ENCODE measurements at places on chromosomes 1 and 21.

DNA sequence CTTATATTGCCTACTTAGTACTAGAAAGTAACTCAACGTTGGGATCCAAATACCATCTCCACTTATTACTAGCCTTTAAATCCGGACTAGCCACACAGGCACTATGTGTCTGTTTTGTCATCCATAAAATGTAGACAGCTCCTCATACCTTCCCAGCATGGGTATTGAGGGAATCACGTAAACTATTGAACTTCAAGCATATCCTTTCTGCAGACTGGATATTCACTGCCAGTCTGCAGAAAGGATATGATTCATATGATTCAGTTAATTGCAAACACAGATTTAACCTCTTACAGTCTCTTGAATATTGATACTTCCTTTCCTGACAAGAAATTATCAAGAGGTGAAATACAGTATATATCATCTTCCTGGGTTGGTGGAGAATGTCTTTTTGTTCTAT lies 186.0 kb downstream of the LEPR start:
- no peak for DNase-seq

DNA sequence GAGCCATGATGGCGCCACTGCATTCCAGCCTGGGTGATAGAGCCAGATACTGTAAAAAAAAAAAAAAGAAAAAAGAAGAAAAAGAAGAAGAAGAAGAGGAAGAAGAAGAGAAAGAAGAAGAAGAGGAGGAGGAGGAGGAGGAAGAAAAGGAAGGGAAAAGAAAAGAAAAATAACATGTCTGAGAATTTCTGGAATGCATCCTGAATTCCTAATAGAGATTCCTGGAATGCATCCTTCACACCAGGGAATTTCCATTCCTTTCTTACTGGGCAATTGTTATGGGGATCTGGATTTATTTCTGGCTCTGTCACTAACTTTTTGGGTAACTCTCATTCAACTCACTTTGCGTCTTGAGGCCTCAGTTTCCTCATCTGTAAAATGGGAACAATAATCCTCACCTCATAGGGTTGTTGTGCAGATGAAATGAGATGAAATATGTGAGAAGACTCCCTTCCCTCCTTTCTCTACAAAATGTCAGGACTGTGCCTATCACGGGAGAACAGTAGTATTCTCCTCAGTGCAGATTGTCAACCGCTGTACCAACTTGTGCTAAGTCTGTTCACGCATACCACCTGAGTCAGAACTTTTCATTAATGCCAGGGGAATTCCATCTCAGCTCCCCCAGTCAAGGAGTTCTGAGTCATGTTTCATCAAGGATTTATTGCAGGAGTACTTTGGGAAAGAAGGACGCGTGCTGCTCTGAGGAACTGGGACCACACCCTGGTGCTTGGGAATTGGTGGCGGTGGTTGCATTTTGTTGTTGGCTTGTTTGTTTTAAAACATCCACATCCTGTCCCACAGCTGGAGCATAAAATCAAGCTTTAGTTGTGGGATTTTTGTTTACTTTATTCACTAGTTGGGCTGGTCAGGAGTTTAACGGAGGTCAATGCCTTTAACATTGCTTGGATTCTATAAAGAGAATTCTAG lies 42.4 kb upstream of the ROR1 start:
- no peak for DNase-seq

DNA sequence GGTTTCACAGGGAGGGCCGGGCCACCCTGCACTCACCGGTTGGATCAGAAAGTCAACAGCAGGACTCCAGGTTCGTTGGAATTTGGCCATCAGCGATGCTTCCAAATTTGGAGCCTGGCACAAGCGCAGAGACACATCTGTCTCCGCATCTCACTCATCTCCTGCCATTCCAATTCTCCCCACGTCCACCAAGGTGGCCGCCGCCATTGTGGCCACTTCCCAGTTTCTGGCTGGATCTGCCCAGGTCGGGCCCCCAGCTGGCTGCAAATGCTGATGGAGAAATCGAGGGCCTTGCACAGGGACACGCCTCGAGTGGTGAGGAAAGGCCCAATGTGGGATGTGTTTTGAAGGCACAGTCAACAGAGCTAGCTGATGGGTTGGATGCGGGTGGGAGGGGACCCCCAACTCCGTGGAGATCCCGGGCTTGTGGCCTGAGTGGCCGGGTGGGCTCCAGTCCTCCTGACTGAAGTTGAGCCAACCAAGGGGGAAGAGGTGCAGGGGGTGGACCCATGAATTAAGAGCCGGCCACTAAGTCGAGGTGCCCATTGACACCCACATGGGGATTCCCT lies 102.7 kb downstream of the CRYAA start:
- DNase-seq, result no peak

- DNase-seq, result no peak
These were observed 3.1 kb downstream of the TACSTD2 start for GRCh38 chr1:58573705-58574591.

- DNase-seq, result no peak
These were observed 28.3 kb upstream of the VASH2 start for GRCh38 chr1:212922016-212922415.

- no peak for DNase-seq
These were observed 30.6 kb downstream of the IARS2 start for GRCh38 chr1:220124542-220124941.

GRCh38 chr1:37243368-37244082 lies 209.2 kb upstream of the GRIK3 start:
- DNase-seq, result no peak

DNA sequence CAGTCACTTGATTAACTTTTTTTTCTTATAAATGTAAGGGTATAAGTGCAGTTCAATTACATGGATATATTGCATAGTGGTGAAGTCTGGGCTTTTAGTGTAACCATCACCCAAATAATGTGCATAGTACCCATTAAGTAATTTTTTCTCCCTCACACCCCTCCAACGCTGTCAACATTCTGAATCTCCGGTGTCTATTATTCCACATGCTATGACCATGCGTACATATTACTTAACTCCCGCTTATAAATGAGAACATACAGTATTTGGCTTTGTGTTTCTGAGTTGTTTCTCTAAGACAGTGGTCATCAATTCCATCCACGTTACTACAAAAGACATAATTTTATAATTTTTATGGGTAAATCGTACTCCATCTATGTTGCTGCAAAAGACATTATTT lies 1191.1 kb downstream of the NCAM2 start:
- no peak for DNase-seq

DNA sequence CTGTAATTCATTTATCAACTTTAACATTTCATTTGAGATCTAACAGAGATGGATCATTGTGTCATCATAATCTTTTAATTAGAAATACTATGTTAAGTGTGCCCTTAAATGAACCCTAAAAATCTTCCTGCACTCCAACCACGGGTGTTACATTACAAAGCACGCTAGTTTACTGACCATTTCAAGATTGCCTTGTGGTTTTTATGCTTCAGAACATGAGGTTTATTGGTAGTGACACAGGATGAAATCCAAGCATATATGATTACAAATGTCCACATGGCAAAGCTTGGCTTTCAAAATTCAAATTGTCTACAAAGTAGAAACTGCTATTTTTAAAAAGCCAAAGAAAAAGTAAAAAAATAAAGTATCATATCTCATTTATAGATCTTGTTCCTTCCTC lies 190.4 kb upstream of the USP25 start:
- DNase-seq, result no peak

DNA sequence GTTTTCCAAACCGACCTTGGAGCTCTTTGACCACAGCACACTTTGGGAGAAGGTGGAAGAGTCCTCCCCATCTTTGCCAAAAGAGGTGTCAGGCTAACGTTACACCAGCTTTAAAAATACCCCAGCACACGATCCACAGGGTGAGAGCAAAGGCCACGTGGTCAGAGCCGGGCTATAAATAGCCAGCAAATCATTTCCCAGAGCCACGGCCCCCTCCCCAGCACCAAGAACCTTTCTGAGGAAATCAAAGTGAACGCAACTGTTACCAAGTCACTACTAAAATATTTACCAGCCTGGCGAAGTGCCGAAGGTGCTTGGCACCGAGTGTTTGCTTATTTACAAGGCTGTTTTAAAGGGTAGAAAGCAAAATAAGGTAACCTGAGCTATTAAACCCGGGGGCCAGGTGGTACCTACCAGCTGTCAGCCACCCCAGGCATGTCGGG lies 72.4 kb downstream of the CASZ1 start:
- no peak for DNase-seq

DNA sequence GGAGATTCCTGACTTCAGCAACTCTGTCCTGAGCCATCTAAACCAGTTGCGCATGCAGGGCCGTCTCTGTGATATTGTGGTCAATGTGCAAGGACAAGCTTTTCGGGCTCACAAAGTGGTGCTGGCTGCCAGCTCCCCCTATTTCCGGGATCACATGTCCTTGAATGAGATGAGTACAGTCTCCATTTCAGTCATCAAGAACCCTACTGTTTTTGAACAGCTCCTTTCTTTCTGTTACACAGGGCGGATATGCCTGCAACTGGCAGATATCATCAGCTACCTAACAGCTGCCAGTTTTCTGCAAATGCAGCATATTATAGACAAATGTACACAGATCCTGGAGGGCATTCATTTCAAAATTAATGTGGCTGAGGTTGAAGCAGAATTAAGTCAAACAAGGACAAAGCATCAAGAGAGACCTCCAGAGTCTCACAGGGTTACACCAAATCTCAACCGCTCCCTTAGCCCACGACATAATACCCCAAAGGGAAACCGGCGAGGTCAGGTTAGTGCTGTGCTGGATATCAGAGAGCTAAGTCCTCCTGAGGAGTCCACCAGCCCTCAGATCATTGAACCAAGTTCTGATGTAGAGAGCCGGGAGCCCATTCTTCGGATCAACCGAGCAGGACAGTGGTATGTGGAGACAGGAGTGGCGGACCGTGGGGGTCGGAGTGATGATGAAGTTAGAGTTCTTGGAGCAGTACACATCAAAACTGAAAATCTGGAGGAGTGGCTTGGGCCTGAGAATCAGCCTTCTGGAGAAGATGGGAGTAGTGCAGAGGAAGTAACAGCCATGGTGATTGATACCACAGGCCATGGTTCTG lies 2.3 kb downstream of the ZBTB37 start:
- no peak for DNase-seq

- DNase-seq, result no peak
These were observed 11.5 kb upstream of the CFAP45 start for GRCh38 chr1:159911326-159912070.

DNA sequence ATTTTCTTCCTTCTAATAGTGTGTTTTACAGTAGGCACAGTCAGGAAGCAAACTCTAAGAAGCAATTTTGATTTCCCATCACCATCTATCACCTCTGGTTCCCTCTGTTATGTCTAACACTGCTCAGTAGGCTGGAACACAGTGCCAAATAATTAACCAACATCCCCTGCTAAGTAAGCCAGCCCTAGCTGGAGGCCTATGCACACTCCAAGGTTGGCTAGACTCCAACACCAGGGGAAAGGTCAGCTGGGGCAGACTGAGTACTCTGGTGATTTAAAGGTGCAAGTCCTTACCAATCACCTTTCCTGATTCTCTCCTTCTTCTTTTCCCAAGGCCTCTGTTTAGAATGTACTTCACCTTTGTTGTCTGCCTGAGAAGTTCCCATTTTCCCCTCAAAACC lies 46.5 kb upstream of the BEND5 start:
- no peak for DNase-seq

- no peak for DNase-seq
These were observed at the start of gene OR6Y1 for GRCh38 chr1:158554352-158554751. TSS of gene OR6Y1 (minus strand) at chr1:158554405. CDS start at chr1:158548105, 6,300 bp downstream.

DNA sequence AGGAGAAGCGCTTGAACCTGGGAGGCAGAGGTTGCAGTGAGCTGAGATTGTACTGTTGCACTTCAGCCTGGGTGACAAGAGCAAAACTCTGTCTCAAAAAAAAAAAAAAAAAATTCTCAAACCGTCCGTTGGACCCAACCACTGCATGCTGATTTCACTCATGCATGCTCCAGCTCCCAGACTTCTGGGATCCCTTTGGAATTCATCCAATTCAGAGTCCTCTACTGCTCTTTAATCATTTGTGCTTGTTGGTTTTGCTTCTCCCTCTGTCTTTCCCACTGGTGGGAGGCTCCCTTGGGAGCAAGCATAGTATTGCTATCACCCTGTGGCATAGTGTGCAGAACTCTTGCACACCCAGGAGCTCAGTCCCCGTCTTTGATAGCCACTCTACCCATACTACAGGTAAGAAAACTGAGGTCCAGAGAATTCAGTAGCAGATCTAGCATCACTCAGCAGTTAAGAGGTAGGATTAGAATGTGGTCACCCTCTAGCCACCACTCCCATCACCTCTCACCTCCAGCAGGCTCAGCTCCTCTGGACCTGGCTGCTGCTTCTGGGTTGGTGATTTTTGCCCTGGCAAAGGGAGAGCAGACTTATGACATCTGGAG lies 3.1 kb upstream of the LMNA start:
- DNase-seq, result no peak

GRCh38 chr1:11881749-11882441 lies 23.1 kb upstream of the NPPB start:
- DNase-seq, result no peak

DNA sequence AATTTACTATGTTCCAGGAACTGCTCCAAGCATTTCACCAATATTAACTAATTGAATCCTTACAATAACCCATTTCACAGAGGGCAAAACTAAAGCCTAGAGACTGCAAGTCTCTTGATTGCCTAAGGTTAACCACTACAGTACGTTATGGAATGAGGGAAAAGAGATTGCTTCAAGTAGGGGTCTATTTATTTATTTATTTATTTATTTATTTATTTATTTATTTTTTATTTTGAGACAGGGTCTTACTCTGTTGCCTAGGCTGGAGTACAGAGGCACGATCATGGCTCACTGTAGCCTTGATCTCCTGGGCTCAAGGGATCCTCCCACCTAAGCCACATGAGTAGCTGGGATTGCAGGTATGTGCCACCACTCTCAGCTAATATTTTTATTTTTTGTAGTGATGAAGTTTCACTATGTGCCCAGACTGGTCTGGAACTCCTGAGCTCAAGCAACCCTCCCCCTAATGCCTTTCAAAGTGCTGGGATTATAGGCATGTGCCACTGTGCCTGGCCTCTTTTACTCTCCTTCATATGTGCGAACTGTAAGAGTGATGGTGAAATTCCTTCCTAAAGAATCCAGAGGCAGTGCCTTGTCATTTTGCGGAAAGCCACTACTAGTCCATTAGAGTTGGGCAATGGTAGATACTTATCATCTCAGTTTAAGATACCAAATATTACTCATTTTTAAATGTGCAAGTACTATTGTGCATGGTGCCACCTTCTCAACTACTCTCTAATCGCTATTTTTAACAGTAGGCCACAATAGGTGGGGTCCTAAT lies 65.7 kb upstream of the CYP2J2 start:
- DNase-seq, result no peak

DNA sequence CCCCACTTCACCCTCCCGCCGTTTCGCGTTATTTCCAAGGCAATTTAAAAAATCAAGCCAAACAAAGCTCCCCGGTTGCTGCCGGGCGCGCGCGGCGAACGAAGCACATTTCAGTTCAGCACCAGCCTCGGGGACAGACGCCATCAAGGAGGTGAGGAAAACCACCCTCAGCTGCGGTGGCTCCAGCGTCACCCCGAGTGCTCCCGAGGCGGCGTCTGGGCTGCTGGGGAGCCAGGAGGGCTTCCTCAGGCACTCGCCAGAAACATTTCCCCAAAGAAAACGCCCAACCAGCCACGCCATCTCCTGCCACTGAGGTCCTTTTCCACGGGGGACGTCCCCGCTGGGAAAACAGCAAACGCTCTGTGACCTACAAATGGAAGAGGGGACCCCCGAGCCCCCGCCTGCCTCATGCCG lies 623 bp downstream of the GNG4 start:
- peak; percentile 71 for DNase-seq

All from neuronal stem cell (in vitro differentiated cells).